ENCODE measurements at places on chromosomes 2 and 18.
A peak's percentile ranks its signal among the peaks of the same experiment; 100 is the strongest.

- no peak overlapping the region for H3K4me3 ChIP-seq
- no peak for DNase-seq
- H3K27ac ChIP-seq: no peak overlapping the region
- H3K27me3 ChIP-seq: no peaks in the 10 kb centered on the region
- no peaks in the 10 kb centered on the region for H3K36me3 ChIP-seq
These were observed 109.6 kb upstream of the ST6GAL2 start for GRCh38 chr2:106995556-106995955.

- H3K4me1 ChIP-seq: peaks cover 2% of the 10 kb centered on the region
- H3K36me3 ChIP-seq: no peaks in the 10 kb centered on the region
- no peak overlapping the region for H3K27ac ChIP-seq
These were observed 11.9 kb downstream of the NPAS2 start for GRCh38 chr2:100831831-100832230.

GRCh38 chr2:24818721-24819167 is 25.5 kb downstream of the CENPO start:
- peaks cover 27% of the 10 kb centered on the region for H3K36me3 ChIP-seq
- DNase-seq: no peak
- no peak overlapping the region for H3K4me3 ChIP-seq
- peak overlapping the region; percentile 46 for H3K27ac ChIP-seq
- H3K4me1 ChIP-seq: peaks cover under 1% of the 10 kb centered on the region

GRCh38 chr2:187615364-187615763 is 61.1 kb upstream of the TFPI start:
- no peaks in the 10 kb centered on the region for H3K4me1 ChIP-seq
- no peak for DNase-seq
- H3K36me3 ChIP-seq: no peaks in the 10 kb centered on the region
- H3K4me3 ChIP-seq: no peak overlapping the region
- H3K27me3 ChIP-seq: no peaks in the 10 kb centered on the region

GRCh38 chr2:227320305-227321094 is 4.6 kb upstream of the MFF start:
- peaks cover 16% of the 10 kb centered on the region for H3K4me1 ChIP-seq
- DNase-seq: no peak
- H3K27me3 ChIP-seq: peaks cover 17% of the 10 kb centered on the region
- H3K4me3 ChIP-seq: peak overlapping the region; percentile 20
- H3K36me3 ChIP-seq: peaks cover 13% of the 10 kb centered on the region
- no peak overlapping the region for H3K27ac ChIP-seq
